PC-3 (cell line): ENCODE measurements at places on chromosomes 7 and 10. TPM values are rescaled to one million over a fixed set of nuclear protein-coding genes. Genes with fewer than 3 reads are reported as not detected.

- H3K4me1 ChIP-seq: no peaks in the 10 kb centered on the region
- no peaks in the 10 kb centered on the region for H3K36me3 ChIP-seq
- no peak overlapping the region for H3K27ac ChIP-seq
- peaks cover 17% of the 10 kb centered on the region; the same call in 1 of the 2 replicates for H3K27me3 ChIP-seq
- no peak for DNase-seq
Observed at GRCh38 chr10:11237571-11237970, 219.9 kb downstream of the CELF2 start.

DNA sequence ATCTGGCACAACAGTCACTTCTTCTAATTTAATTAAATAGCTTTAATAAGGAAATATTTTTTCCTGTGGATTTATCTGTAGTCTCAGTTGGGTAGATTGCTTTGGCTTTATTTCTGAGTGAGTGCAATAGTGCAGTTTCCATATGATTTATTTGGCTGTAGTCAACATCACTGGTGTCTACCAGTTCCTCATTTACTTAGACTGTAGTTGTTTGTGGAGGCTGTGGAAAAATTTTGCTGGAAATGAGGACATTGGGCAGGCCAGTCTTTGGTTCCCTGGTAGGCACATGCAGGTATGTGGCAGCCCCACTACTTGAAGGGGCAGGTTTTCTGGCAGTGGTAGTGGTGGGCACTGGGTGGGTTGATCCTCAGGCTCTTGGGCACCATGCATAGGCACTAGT is 15.5 kb downstream of the TAS2R40 start:
- no peak overlapping the region for H3K27ac ChIP-seq
- no peak for DNase-seq
- H3K27me3 ChIP-seq: no peaks in the 10 kb centered on the region
- no peaks in the 10 kb centered on the region for H3K36me3 ChIP-seq
- peaks cover 24% of the 10 kb centered on the region for H3K4me1 ChIP-seq

DNA sequence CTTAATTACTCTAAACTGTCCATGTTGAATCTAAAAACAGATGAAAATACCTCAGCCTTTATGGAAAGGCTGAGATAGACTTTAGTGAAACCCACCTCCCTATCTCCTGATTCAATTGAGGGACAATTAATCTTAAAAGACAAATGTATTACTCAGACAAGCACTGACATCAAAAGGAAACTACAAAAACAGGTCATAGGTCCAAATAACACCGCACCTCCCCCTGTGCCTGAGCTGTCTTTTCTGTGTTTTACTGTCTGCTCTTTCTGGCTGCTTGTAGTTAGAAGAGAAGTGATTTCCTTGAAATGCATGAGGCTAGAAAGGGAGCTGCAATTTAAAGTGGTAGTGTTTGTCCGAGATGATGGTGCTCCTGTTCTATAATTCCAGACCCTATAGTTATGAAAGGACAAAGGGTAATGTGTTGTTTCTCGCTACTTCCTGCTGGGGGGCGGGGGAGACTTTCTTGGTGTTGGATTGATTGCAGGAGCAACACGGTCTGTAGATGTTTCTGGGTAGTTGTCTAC is 16.0 kb downstream of the AKR1C8 start:
- no peaks in the 10 kb centered on the region for H3K4me1 ChIP-seq
- no peak for DNase-seq
- no peaks in the 10 kb centered on the region; the same call in 1 of the 2 replicates for H3K36me3 ChIP-seq
- H3K27me3 ChIP-seq: no peaks in the 10 kb centered on the region
- H3K27ac ChIP-seq: no peak overlapping the region

- no peak overlapping the region for H3K4me3 ChIP-seq
- peaks cover 45% of the 10 kb centered on the region for H3K4me1 ChIP-seq
- H3K27me3 ChIP-seq: no peaks in the 10 kb centered on the region
- no peak overlapping the region for H3K27ac ChIP-seq
Observed at GRCh38 chr7:22723181-22723601, 3.8 kb upstream of the IL6 start.

Gene TBXAS1
- total RNA-seq: 21.8 and 27.5 TPM in 2 replicates

DNA sequence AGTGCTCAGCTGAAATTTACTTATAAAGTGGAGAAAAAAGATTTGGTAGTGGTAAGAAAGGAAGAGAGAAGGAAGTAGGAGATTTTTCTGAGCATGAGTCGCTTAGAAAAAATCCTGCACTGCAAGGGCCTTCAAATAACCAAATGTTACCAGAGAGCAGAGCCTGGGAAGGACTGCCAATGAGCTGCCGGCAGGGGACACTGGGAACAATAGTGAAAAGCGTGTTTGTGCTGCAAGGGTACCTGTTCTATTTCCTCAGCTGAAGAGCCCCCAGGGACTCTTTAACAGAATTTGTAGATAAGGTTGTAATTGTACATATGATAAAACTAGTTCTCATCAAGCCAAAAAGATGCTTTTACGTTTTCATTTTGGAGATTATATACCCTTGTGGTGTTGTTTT is 696.3 kb upstream of the C7orf33 start:
- H3K27ac ChIP-seq: no peak overlapping the region
- H3K4me3 ChIP-seq: no peak overlapping the region
- H3K4me1 ChIP-seq: no peaks in the 10 kb centered on the region
- H3K36me3 ChIP-seq: no peaks in the 10 kb centered on the region

Gene RPS24
- total RNA-seq: 7,274 and 9,576 TPM in 2 replicates

DNA sequence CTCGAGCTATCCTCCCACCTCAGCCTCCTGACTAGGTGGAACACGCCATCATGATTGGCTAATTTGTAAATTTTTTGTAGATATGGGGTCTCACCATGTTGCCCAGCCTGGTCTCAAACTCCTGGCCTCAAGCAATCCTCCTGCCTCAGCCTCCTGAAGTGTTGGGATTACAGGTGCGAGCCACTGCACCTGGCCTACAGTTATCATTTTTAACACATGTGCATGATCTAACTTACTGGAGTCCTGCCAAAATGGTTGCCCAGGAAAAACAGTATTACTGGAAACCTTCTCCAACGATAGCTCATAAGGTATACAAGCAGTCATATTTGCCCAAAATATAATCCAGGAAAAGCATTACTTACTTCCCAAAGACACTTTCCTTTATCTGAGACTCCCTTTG is 20.2 kb downstream of the MRPL32 start:
- H3K36me3 ChIP-seq: no peaks in the 10 kb centered on the region
- H3K27ac ChIP-seq: no peak overlapping the region
- no peak for DNase-seq
- H3K4me3 ChIP-seq: no peak overlapping the region

- H3K4me3 ChIP-seq: peak overlapping the region; percentile 51; the same call in 1 of the 2 replicates
- H3K4me1 ChIP-seq: peaks cover 54% of the 10 kb centered on the region
Observed at GRCh38 chr10:133277993-133278576, 1.4 kb upstream of the ADAM8 start.

DNA sequence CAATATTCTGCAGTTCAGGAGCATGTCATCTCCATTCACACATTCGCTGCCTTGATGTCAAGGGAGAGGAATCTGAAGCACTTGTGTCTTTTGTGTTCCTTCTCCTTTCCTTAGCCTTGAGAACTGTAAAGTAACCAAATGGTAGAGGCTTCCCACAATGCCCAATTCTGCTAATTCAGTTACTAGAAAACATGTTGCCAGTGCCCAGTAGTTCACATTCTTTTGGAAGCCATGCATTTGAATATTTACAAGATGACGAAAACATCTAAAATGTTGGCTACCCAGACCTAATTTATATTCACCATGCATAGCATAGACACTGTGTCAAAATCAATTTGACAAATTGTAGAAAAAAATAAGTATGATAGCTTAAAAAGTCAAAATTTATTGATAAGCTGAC is 852.7 kb upstream of the PHF14 start:
- H3K27ac ChIP-seq: no peak overlapping the region
- DNase-seq: no peak
- H3K4me3 ChIP-seq: no peak overlapping the region
- H3K27me3 ChIP-seq: no peaks in the 10 kb centered on the region
- H3K4me1 ChIP-seq: no peaks in the 10 kb centered on the region
- H3K36me3 ChIP-seq: no peaks in the 10 kb centered on the region

DNA sequence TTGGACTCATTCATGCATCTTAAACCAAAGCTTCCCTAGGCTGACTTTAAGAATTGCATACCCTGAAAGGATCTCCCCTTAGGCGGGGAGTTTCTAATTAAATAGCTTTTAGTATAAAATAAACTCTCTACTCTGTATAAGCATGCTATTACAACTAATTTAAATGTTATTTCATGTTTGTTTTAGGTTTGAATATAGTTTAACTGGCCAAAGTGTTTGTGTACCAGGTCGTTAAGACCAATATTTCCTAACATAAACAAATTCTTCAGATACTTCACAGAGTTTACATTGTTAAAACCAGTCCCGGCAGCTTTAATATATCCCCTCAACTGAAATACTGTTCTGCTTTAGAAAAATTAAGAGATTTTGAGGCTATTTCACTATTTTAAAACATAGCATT is 2.3 kb downstream of the GLI3 start:
- H3K4me3 ChIP-seq: peak overlapping the region; percentile 92
- DNase-seq: no peak
- H3K4me1 ChIP-seq: peaks cover 47% of the 10 kb centered on the region

DNA sequence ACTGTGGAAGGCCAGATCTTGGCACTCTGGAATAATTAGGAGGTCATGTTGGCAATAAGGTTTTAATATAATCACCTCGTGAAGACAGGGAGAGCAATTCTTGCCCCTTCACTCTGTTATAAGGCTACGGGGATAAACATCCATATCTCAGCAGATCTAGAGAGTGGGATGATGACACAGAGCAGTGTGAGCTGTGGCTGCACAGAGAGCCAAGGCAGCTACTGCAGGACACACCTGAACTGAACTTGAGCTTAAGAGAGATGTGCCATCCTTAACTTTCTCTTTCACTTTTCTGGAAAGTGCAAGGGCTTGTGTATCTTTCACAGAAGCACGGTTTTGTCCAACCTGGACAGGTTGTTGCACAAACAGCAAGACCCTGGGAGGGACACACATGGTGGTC is 174.7 kb downstream of the GATA3 start:
- no peaks in the 10 kb centered on the region for H3K36me3 ChIP-seq
- H3K27ac ChIP-seq: no peak overlapping the region
- H3K4me1 ChIP-seq: peaks cover 10% of the 10 kb centered on the region
- no peaks in the 10 kb centered on the region for H3K27me3 ChIP-seq
- peak; percentile 18 for DNase-seq

GRCh38 chr10:102775935-102776669 is 32.4 kb downstream of the WBP1L start:
- H3K4me1 ChIP-seq: peaks cover 9% of the 10 kb centered on the region; the same call in 1 of the 2 replicates
- no peak overlapping the region for H3K27ac ChIP-seq
- no peaks in the 10 kb centered on the region for H3K36me3 ChIP-seq
- DNase-seq: no peak
- no peaks in the 10 kb centered on the region for H3K27me3 ChIP-seq

DNA sequence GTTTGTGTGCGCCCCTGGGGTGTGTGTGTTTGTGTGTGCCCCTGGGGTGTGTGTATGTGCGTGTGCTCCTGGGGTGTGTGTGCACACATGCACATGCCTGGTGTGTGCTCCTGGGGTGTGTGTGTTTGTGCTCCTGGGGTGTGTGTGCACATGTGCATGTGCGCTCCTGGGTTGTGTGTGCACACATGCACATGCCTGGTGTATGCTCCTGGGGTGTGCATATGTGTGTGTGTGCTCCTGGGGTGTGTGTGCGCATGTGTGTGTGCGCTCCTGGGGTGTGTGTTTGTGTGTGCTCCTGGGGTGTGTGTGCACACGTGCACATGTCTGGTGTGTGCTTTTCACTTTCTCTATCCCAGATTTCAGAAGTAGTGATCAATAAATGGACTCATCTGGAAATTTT is 321.0 kb downstream of the WDR37 start:
- DNase-seq: no peak
- no peaks in the 10 kb centered on the region for H3K36me3 ChIP-seq
- no peak overlapping the region for H3K27ac ChIP-seq
- no peaks in the 10 kb centered on the region for H3K4me1 ChIP-seq

- no peaks in the 10 kb centered on the region for H3K27me3 ChIP-seq
- H3K4me3 ChIP-seq: no peak overlapping the region; the same call in 1 of the 2 replicates
- H3K4me1 ChIP-seq: peaks cover 33% of the 10 kb centered on the region
- H3K27ac ChIP-seq: peak overlapping the region; percentile 95
Observed at GRCh38 chr7:111529507-111530355, 32.6 kb downstream of the IMMP2L start.

Gene C7orf33
- not detected in 2 replicates for total RNA-seq

Gene APBB1IP
- total RNA-seq: not detected in 2 replicates

Gene ANKRD1
- total RNA-seq: 2.8 and 3.5 TPM in 2 replicates

- H3K4me3 ChIP-seq: no peak overlapping the region
- no peak for DNase-seq
- no peaks in the 10 kb centered on the region; the same call in 1 of the 2 replicates for H3K4me1 ChIP-seq
- peaks cover 23% of the 10 kb centered on the region; the same call in 1 of the 2 replicates for H3K27me3 ChIP-seq
- no peak overlapping the region for H3K27ac ChIP-seq
Observed at GRCh38 chr10:36943544-36943943, 181.9 kb upstream of the ANKRD30A start.

- peaks cover 6% of the 10 kb centered on the region for H3K4me1 ChIP-seq
- DNase-seq: peak; percentile 74
- H3K27ac ChIP-seq: no peak overlapping the region
- H3K27me3 ChIP-seq: no peaks in the 10 kb centered on the region
Observed at GRCh38 chr10:97731346-97732051, 5.4 kb upstream of the ZFYVE27 start.

Gene ECHDC3
- not detected in 2 replicates for total RNA-seq

GRCh38 chr10:33066558-33067236 is 108.7 kb upstream of the ITGB1 start:
- H3K4me3 ChIP-seq: no peak overlapping the region
- no peaks in the 10 kb centered on the region for H3K4me1 ChIP-seq
- no peak overlapping the region for H3K27ac ChIP-seq
- no peaks in the 10 kb centered on the region for H3K36me3 ChIP-seq
- DNase-seq: peak; percentile 25

- H3K36me3 ChIP-seq: no peaks in the 10 kb centered on the region
- H3K27ac ChIP-seq: no peak overlapping the region
- no peaks in the 10 kb centered on the region for H3K27me3 ChIP-seq
- DNase-seq: no peak
- H3K4me1 ChIP-seq: peaks cover 7% of the 10 kb centered on the region
Observed at GRCh38 chr7:28830846-28831245, 127.3 kb downstream of the TRIL start.

- H3K4me1 ChIP-seq: peaks cover 54% of the 10 kb centered on the region
- no peak overlapping the region for H3K4me3 ChIP-seq
- H3K27me3 ChIP-seq: no peaks in the 10 kb centered on the region
- H3K27ac ChIP-seq: no peak overlapping the region
- no peaks in the 10 kb centered on the region for H3K36me3 ChIP-seq
- DNase-seq: no peak
Observed at GRCh38 chr7:46750321-46750865, 829.3 kb upstream of the IGFBP3 start.

Gene SLC13A1
- not detected in 2 replicates for total RNA-seq

DNA sequence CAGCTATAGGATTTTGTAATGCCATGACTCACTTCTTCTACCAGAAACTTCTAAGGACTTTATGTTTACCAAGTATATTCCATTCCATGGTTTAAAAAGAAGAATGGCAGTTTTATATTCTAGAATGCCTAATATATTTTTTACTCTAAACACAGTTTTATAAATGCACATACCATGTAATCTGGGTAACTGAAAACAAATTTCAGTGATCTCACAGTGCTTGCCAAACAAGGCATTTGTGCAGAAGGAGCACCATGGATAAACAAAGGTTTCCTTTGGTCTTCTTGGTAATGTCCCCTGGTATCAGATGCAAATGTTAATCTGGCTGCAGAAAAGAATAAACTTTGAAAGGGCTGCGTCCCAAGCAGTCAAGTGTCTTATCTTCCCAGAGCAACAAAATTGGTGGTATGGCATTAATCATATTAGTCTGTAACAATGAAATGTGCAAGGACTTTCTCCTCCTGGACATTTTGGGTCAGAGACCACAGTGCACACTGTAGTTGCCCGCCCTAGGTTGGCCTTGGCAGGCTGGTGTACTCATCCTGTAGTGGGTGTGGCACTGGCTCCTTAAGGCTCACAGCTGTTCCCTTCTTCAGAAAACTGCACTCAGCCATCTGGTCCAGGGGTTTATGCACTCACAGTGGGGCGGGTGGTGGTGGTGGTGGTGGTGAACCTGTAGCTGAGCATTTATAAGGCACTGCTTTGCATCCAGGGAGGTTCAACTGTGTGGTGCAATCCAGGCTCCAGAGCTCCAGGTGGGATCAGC is 56.7 kb downstream of the LAMB4 start:
- no peak overlapping the region for H3K27ac ChIP-seq
- no peaks in the 10 kb centered on the region for H3K27me3 ChIP-seq
- H3K36me3 ChIP-seq: no peaks in the 10 kb centered on the region
- peaks cover 3% of the 10 kb centered on the region; the same call in 1 of the 2 replicates for H3K4me1 ChIP-seq
